ENCODE measurements at places on chromosomes 11 and 22.

- no peak for DNase-seq
Measured at GRCh38 chr11:60594998-60595642, 79.9 kb downstream of the MS4A13 start.

DNA sequence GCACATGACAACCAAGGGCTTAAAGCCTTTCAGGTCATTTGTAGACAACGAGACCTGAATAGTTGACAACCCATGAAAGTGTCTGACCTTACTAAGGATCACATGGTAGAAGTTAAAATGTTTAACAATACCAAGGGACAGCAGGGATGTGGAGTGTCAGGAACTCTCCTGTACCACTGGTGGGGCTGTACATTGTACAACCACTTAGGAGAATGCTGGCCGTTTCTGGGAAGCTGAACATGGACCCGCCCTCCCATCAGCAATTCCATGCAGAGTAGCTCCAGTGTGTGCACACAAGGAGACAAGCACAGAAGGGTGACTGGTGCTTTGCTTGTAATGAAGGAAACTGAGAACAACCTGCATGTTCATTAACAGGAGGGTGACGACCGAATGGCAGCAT, 162.9 kb downstream of the MPPED1 start:
- no peak for DNase-seq

GRCh38 chr11:62680825-62681240, 2.0 kb upstream of the UBXN1 start:
- DNase-seq: no peak

DNA sequence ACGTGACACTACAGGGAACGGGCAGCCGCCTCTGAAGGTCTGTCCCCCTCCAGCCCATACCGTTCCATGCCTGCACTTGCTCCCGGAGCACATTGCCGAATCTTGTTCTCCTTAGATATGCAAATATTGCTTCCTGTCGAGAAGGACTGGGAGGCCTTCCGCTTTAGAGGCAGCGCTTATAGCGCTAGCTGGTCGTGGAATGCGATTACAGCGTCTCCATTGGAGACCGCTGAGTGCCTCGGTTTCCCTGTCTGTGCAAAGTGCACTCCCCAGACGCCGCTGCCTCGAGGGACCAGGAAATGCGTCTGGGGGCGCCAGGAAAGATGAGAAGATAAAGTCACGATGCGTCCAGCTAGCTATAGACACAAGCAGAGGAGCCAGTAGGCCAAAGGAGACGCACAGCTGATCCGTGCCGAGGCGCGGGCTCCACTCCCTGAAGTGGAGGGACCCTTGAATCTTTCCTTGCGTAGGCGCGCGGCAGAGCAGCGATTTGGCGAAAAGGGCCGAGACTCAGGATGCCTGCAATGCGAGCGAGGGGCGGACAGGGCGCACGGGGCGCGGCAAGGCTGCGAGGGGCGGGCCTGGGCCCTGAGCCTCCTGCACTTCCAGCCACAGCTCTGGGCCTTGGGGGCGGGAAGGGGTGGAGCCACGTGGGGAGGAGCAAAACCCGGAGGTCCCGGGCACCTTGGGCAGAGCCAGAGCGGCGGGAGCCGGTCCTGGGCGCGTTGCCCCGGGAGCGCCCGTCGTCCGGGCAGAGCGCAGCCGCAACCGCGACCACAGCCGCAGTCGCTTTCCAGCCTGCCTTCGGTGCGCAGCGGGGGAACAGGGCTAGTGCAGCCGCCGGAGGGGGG, at the start of gene RASSF10:
Gene RASSF10, plus strand, starts transcription at position 692 of the 851 bp plus-strand sequence. CDS start 261 bp downstream, outside the sequence.
- DNase-seq: no peak
